Esophagus muscularis mucosa (tissue), 4 donors: ENCODE measurements at places on chromosomes 6 and 20. TPM values are rescaled to one million over a fixed set of nuclear protein-coding genes. Genes with fewer than 3 reads are reported as not detected.

GRCh38 chr6:89483111-89483720 lies 50.3 kb downstream of the ANKRD6 start:
- DNase-seq = no peak

SYCP2 gene
- 1.2 TPM for total RNA-seq

GRCh38 chr6:53043581-53043980 lies 21.6 kb upstream of the FBXO9 start:
- DNase-seq = no peak

DNA sequence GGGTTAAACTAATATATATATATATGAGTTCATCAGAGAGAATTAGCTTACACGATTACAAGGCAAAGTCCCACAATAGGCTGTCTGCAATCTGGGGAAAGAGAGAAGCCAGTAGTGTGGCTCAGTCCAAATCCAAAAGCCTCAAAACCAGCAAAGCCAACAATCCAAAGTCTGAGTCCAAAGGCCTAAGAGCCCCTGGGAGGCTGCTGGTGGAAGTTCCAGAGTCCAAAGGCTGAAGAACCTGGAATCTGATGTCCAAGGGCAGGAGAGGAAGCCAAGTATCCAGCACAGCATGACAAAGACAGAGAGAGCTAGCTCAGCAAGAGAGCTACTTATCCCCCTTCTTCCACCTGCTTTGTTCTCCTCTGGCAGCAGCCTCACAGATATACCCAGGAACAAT lies 274.7 kb upstream of the ID4 start:
- DNase-seq = no peak

DDO gene
- 2.1 TPM for total RNA-seq
